Left cardiac atrium (tissue), 4 donors: ENCODE measurements at places on chromosomes 11 and 22.

DNA sequence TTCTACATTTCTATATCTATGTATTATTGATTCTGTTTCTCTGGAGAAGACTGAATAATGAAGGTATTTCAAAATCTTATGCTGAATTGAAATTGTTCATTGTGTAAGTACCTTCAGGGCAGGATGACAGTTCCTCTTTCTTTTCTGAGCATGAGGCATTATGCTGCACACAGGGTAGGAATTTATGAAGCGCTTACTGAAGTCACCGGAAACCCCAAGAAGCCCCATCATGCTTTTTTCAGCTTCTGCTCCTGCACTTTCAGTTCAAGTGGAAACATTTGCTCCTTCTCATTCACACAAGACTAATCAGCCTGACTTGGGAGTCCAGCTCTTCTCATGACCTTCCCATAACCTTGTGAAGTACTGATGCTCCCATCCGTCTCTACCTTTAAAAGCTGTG lies 314.7 kb upstream of the SORL1-AS1 start:
- DNase-seq: no peak

DNA sequence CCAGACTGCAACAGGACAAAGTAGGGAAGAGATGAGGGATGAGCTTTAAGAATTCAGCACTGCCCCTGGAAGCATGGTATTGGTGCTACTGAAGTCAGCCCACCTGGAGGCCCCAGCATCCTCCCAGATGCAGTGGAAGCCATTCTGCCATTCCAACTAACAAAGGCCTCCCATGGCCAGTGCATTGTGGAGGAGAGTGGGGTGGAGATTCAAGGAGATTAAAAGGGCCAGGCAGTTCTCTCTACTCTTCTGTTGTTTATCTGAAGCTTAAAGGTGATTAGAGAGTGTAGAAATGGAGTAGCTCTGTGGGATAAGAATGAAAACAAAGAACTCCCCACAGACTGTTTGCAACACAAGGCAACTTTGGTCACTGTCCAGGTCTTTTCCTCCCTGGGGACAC lies 24.1 kb upstream of the TSKU start:
- DNase-seq: no peak

- no peak for DNase-seq
Observed at GRCh38 chr11:129210831-129211181, 18.7 kb upstream of the ARHGAP32 start.

GRCh38 chr11:30543066-30543465 lies 43.1 kb downstream of the MPPED2 start:
- no peak for DNase-seq

DNA sequence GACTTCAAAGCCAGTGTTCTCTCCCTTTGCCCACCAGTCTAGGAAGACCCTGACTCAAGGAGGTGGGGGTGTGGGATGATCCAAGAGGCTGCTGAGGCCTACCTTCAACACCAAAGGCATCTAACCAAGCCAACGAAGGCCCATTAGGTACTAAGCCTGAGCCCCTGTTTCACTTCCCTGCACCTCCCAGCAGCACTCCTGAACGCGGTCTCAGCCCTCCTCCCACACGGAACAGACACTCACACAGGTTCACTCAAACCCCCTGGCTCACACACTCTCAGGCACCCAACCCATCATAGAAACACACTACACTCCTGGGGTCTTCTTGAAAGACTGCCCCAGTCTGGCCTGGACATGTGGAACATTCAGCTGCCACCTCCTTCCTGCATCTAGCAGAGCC lies 40.7 kb downstream of the SLC22A12 start:
- no peak for DNase-seq

DNA sequence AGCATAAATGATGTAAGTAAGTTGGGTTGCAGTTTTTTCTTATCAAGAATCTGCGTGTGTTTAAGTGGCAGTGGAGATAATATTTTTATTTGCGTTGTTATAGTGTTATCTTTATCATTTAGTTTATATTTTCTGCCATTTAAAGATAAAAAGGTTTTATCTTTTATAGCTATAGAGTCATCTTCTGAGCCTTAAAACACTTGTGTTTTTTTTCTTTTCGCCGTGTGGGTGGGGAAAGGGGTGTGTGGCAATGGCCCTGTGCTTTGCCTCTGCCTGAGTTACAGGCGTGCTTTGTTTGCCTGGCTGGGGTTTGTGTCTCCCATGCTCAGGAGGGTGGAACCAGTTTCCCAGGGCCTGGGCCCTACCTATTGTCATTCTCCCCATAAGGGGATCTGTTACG lies 16.2 kb downstream of the ARHGEF12 start:
- no peak for DNase-seq

DNA sequence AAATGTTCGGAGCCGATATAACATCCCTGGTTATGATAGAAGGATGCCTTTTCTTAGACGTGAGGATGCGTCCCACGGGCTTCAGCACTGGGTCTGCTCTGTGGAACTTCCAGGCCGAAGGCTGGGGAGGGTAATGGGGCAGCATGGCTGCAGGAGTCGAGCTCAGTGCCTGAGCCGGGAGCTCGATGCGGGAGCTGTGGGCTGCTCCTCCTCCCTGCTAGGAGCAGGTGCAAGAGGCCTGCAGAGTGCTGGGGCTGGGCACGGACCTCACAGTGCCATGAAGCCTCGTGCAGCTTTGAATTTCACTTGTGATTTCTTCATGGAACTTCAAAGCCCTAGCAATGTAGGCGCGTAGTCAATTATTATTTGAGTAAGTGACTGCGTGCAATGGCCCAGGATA lies 6.0 kb downstream of the TUBA8 start:
- DNase-seq: no peak

GRCh38 chr11:84103096-84103495 lies 816.9 kb upstream of the CCDC90B start:
- no peak for DNase-seq

- DNase-seq: no peak
Observed at GRCh38 chr11:86202013-86202336, 42.6 kb upstream of the EED start.

- no peak for DNase-seq
Observed at GRCh38 chr22:49469896-49470740, 357.6 kb downstream of the BRD1 start.

- DNase-seq: no peak
Observed at GRCh38 chr11:57391539-57391938, 1.1 kb upstream of the PRG2 start.

GRCh38 chr11:22898036-22898435 lies 37.8 kb upstream of the CCDC179 start:
- DNase-seq: no peak

GRCh38 chr11:121961321-121961801 lies 154.7 kb downstream of the BLID start:
- no peak for DNase-seq

- no peak for DNase-seq
Observed at GRCh38 chr11:28250192-28250591, 142.0 kb downstream of the METTL15 start.

DNA sequence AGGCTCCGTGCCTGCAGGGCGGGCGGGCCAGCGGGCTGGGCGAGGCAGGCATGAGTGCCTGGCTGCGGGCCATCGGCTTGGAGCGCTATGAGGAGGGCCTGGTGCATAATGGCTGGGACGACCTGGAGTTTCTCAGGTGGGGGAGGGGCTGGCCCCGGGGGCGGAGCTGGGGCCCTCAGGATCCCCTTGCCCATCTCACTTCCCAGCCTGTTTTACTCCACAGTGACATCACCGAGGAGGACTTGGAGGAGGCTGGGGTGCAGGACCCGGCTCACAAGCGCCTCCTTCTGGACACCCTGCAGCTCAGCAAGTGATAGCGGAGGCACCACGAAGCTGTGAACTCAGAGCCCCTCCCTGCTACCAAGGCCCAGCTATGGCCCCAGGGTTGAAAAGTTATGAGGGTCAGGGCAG lies 5.9 kb downstream of the PHOX2A start:
- DNase-seq: no peak

- no peak for DNase-seq
Observed at GRCh38 chr11:45383224-45383623, 97.1 kb upstream of the SYT13 start.

DNA sequence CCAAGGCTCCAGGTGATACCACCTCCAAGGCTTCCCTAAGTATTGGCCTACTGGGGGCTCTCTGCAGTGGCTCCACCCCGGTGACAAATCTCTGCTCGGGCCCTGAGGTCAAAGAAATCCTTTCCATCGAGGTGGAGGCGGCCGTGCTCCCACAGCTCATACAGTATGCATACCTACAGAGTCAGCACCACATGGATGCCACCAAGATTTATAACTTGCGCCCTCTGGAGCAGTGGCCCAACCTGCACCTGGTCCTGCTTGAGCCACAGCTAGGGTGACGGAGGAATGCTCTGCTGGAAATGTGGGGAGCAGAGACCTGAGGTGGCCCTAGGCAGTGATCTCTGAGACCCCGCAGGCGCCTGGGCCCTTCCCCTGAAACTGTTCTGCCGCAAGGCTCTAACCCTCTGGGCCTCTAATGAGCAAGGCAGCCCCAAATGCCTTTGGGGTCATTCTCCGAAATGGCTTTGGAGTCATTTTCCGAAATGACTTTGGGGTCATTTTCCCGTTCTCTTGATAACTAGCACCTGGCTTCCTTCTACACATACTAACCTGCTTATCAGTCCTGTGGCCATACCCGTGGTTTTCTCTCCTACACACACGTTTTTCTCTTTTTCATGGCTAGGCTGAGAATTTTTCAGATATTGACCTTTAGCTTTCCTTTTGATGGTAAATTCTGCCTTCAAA lies 33.9 kb downstream of the TMEM45B start:
- no peak for DNase-seq
